ENCODE measurements at places on chromosomes 3 and 15.

GRCh38 chr3:156382458-156383346 is 172.2 kb downstream of the SSR3 start:
- DNase-seq, result no peak

GRCh38 chr3:176916777-176917176 is 280.5 kb downstream of the TBL1XR1 start:
- DNase-seq, result no peak

- DNase-seq, result no peak
These were observed 546.1 kb downstream of the NTRK3 start for GRCh38 chr15:87710406-87710805.

GRCh38 chr3:149623824-149624223 is 34.0 kb downstream of the WWTR1 start:
- no peak for DNase-seq

DNA sequence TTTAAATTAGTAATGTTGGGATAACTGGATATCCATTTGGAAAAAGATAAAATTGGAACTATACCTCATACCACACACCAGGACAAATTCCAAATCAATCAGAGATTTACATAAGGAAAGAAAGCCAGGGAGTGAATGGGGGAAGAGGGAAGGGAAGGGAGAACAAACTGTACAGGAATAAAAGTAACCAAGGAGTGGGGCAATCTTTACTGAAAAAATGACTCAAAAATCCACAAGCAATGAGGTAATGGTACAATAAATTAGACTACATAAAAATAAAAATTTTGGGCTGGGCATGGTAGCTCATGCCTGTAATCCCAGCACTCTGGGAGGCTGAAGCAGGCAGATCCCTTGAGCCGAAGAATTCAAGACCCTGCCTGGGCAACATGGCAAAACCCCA is 82.6 kb downstream of the MLH1 start:
- no peak for DNase-seq

- no peak for DNase-seq
These were observed 80.4 kb downstream of the MYO5A start for GRCh38 chr15:52448011-52448890.

DNA sequence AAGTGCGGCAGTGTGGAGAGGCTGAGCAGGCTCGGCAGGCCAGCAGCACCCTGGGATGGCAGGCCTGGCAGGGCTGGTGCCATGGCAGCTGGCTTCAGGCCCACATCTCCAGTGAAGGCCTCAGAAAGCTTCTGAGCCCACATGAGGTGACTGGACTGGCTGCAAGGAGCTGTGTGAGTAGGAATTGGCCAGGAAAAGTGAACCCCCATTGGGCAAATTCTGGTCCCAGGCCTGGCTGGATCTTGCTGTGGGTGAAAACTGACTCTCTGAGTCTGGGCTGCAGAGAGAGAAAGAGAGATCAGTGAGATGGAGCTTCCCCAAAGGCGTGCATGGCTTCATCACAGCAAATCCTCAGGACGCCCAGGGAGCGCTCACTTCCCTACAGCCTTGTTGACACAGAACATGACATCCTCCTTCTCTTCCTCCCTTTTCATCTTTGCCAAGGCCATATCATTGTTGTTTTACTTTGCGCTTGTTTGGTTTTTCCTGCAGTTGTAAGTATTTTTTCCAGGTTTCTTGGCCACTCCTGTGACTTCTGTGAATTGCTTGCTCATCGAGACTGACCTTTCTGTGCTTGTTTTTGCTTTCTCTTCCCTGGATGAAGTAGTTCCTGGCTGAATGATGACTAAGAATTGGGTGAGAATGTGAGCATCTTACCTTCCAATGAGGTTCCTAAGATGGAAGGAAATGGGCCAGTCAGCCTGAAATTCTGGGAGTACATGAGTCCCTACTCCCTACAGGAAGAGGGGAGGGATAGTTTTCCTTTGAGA is 299.1 kb downstream of the TLE3 start:
- DNase-seq, result no peak

DNA sequence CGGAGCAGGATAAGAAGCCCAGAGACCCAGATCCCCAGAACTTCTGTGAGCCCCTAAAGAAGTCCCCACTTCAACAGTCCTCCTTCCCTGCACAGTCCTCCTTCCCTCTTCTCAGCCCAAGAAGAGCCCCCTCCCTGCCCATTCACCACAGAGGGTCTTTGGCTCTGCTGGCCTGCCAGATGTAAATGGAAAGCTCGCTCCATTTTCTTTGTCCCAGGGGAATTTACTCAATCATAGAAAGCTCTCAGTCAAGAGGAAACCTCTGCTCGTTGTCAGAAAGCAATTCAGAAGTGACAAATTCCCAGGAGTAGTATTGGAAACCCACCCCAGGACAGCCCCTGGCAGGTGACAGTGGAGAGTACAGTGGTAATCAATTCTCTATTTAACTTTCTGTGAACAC is 105.5 kb upstream of the SMAD3 start:
- no peak for DNase-seq

GRCh38 chr3:100748220-100748619 is 38.9 kb downstream of the TFG start:
- DNase-seq, result no peak

- DNase-seq, result no peak
These were observed 288.1 kb downstream of the EPHB1 start for GRCh38 chr3:135083179-135083578.
